Stimulated activated CD4-positive, alpha-beta T cell treated with anti-CD3 and anti-CD28 coated beads, Interleukin-2, amount 100 ng/mL, for 4 hours (primary cell): ENCODE measurements at places on chromosomes 11 and 22.

- no peak for DNase-seq
These were observed at the start of gene BARX2 for GRCh38 chr11:129375751-129376657. BARX2 (plus strand) TSS chr11:129375848; CDS start chr11:129376036, 188 bp downstream.

DNA sequence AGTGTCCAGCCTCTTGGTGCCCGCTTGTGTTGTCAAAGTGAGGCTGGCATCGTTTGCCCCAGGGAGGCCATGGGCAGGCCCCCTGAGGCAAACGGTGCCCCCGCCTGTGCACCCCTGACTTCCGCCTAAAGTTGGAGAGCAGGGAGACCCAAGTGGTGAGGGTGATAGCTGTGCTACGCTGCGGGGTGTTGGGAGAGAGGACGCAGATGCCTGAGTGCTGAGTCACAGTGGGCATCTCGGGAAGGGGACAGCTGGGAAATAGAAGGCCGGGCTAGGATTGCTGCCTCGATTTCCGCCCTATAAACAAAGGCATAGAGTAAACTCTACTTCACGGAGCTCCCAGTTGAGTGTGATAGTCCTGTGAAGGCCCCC lies 5.8 kb downstream of the GRIK4 start:
- no peak for DNase-seq

- no peak for DNase-seq
These were observed 5.9 kb downstream of the SYVN1 start for GRCh38 chr11:65128182-65129145.

DNA sequence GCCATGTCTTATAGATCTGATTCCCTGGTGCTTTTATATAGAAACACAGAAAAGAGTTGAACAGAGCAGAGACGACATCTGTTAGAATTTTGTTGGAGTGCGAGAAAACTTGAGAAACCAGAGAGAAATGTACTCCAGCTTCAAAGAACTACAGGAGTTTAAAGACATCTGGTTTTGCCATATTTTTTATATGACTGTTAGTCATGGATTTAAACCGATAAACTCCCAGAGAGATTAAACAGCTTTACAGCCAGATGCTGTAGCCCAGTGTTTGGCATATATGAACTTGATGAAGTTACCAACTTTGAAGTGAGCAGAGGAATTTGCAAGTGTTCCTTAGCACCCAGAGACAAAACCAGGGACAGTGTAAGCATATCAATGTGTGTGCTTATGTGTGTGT lies 1083.1 kb downstream of the LRRC4C start:
- DNase-seq, result no peak

DNA sequence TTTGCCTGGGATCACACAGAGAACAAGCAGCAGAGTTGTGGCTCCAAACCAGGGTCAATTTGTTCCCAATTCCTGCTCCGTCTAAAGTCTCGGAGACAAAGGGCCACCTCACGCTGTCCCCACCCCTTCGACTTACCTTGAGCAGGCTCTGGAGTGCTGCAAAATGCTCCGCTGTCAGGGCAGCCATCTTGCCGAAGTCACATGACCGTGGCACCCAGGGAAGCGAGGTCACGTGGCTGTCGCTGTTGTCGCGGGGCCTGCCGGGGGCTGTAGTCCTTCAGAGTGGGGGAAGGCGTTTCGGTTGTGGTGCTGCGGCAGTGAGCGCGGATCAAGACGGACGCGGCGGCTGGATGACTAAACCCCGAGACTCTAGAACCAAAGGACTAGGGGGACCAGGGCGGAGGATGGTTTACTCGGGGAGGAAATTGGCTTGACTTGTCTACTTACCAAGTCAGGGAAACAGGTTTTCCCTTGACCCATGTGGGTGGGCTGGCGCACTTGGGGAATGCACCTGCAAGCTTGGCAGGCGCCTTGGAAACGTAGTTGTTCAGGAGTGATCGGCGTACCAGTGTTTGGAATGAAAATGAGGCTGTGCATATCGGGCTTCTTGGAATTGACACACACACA lies at the start of gene COMMD9:
TSS of gene COMMD9 (minus strand) at position 199 of the 627 bp plus-strand sequence. CDS start at position 187, 12 bp downstream.
- peak; percentile 91 for DNase-seq

DNA sequence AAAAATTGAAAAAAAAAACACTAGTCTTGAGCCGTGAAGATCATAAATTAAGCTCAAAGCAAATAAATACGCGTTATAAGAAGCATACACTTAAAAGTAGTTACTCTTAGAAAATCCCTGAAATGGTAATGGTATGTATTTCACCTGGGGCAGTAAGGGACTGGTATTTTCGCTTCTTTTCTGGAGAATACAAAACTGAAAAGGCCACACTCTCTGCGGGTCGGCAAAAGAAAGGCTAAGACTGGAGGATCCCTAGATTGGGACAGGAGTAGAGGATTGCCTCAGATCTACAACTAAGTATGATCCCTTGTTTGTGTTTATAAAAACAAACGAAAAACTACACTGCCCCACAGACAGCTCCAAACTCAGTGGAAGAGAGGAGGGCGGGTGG lies 617 bp downstream of the TSG101 start:
- no peak for DNase-seq

DNA sequence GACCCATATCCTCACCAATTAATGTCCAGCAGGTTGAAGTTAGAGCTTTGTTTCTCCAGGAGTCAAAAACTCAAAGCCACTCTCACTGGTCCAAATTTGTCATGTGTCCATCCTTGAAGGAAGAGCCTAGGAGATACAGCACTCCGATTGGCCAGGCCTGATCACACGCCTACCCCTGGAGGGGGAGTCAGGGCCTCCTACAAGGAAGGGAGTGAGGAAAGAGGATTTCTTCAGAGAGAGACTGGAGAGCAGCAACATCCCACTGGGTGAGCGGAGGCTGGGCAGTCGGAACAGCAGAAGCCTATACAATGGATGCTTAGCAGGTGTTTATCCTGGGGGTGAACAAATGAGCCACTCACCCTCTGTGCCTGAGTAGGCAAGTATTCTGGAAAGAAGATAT lies 113.9 kb downstream of the TRIM29 start:
- no peak for DNase-seq

DNA sequence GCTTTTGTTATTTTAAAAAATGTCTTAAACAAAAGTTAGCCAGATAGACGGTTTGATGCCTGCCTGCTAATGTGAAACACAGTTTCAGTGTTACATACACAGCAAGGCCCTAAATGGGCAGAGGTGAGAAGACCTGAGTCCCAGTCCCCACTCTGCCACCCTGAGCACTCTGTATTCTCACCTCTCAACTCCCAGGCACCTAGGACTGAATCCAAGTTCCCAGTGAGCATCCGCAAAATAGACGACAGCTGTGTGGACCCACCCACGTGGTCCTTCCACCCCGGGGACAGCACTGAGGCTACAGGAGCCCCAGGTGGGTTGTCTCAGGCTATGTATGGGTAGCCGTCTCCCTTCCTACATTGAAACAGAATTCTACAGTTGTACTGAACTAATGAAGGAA lies 111.5 kb downstream of the RPL27A start:
- DNase-seq, result no peak

DNA sequence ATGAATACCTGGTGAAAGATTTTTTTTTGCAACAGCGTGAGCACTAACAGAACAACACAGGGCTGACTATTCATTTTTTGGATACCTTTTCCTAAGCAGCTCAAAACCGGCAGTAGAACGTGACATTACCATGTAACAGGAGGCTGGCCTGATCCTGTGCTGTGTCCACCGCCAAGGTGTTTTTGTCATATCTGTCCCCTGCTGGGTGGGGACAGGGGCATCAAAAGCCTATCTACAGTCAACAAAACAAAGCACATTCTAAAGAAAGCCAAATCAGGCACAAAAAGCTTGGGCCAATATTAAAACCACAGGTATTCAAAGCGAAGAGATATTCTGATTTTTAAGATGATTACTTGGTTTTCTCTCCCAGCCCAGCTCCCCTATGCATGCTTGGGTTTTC lies 151.2 kb downstream of the LRRC4C start:
- no peak for DNase-seq

DNA sequence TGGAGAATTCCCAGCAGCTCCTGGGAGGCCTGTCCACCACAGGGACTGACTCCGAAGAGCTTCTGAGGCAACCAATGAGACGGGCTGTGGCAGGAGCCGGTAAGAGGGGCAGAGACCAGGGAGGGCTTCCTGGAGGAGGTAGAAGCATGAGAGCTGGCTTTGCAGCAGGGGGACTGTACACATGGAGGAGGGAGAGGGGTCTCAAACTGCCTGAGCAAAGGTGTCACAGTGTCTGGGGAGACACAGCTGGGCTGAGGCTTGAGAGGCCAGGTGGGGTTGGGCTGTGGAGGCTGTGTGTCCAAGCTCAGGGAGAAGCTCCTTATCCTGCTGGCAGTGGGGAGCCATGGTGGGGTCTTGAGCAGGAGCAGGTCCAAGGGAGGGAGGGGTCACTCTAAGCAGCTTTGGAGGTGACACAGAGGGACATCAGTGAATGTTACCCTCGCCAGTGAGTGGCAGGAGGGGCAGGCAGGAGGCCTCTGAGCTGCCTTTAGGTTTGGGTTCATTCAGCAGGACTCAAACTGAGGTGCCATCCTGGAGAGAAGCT lies 4.6 kb upstream of the RHOD start:
- no peak for DNase-seq

GRCh38 chr11:58289266-58289665 lies 21.2 kb upstream of the OR10W1 start:
- DNase-seq, result no peak

GRCh38 chr22:47053013-47053725 lies 290.7 kb downstream of the TBC1D22A start:
- no peak for DNase-seq

- DNase-seq, result no peak
These were observed 9.3 kb upstream of the GDPD5 start for GRCh38 chr11:75535071-75535470.

DNA sequence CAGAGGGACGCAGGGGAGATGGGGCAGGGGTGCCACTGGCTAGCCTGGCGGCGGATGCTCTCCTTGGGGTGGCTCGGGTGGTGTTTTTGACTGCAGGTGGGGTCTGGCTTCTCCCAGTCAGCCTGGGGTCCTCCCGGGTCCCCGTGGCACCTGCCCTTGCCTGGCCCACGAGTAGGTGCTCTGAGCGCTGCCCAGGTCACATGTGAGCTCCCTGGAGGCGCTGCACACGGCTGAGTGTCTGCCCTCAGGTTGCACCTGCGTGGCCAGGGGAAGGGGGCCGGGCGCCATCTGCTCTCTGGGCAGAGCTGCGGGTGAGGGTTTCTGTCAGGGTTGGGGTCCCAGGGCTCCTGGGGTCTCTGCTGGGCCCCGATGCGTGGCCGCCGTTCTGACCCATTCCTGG lies 5.2 kb downstream of the TSPAN4 start:
- no peak for DNase-seq

GRCh38 chr11:66119348-66120133 lies 49.5 kb downstream of the PACS1 start:
- DNase-seq, result no peak

GRCh38 chr11:99513368-99513767 lies 492.6 kb downstream of the CNTN5 start:
- no peak for DNase-seq

DNA sequence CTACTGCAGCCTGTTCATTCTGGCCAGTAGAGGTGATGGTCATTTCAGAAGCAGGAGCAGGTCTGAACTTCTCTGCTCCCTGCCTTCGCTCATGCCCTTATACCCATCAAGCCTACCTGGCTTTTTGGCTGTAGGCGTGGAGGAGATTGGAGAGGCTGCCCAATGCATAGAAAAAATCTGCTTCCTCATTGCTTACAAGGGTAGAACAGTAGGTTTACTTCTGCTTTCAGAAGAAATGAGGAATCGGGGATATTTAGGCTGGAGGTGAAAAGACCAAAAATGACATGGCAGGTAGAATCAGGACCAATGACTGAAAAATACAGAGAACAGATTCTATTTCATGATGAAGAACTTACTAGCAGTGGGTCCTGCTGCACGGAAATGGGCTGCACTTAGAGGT lies 72.9 kb upstream of the YWHAH start:
- no peak for DNase-seq

DNA sequence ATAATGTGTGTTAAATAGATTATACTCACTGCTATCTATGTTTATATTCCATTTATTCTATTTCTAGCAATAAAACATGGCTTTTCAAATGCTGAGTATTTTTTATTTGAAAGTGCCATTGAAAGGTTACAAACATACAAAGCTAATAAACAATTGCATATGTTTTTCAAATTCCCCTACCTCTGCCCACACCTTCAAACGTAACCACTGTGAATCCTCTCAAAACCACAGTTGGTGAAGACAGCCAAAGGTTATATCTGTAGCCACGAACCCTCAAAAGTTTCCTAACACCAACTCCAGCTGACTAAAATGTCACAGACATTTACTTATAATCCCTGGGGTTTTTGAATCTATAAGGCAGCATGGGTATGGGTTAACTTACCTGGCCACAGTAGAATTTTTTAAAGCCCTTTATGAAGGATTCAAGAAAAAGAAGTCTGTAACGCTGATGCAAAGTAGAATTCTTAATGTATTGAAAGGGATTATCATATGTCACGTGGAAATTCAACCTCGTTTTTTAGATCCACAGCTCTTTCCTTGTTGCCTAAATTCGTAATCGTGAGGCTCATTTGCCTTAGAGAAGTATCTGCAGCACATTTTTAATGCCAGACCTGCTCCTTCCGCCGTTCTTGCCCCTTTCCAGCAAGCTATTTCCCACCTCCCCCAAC lies 122.5 kb upstream of the ZC3H12C start:
- DNase-seq, result no peak

DNA sequence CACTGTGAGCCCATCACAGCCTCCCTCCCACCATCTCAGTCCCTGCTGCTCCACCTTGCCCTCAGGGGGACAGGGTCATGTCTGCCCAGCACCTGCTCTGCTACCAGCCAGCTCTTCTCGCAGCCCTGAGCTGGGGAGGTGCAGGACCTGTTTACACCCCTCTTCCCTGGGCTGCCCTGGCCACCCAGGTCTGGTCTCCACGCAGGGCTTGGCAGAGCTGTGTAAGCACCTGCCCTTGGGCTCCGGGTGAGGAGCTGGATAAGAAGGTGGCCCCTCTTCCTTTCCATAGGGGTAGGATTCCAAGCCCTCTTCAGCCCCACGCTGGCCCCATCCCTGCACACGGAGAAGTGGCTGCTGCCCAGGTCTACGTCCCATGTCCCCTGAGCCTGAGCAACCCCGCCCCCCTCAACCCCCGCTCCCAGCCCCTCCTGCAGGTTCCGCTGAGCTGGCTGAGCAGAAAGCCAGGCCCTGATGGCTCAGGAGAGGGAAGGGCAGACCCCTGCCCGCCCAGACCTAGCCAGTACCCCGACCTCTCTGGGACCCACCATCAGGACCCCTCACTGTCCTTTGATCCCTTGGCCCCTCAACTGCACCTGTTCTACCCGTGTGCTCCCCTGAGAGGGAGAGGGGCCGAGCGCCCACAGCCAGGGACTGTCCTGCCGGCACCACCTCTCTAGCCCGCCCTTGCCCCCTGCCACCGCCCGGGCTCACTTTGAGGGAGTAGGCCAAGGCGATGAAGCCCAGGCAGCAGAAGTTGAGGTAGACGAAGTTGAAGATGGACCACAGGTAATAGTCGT lies 3.2 kb downstream of the IFITM10 start:
- no peak for DNase-seq

- peak; percentile 45 for DNase-seq
These were observed 31.4 kb downstream of the CREB3L1 start for GRCh38 chr11:46308631-46309419.

- DNase-seq, result no peak
These were observed 1.4 kb upstream of the BATF2 start for GRCh38 chr11:64998141-64998540.

GRCh38 chr11:46127150-46127638 lies 5.9 kb upstream of the PHF21A start:
- no peak for DNase-seq

GRCh38 chr11:11822946-11823345 lies 18.8 kb upstream of the USP47 start:
- no peak for DNase-seq
